ENCODE measurements at places on chromosomes 2 and 18.

GRCh38 chr2:118492335-118492734, 355.1 kb downstream of the EN1 start:
- no peak for DNase-seq

GRCh38 chr2:72718876-72719275, 107.0 kb downstream of the EXOC6B start:
- DNase-seq: no peak

- DNase-seq: no peak
Measured at GRCh38 chr18:58756148-58756547, 84.9 kb downstream of the MALT1 start.

GRCh38 chr2:195648787-195649186, 8.2 kb upstream of the SLC39A10 start:
- DNase-seq: no peak

GRCh38 chr2:25692143-25692542, 18.8 kb upstream of the DTNB start:
- no peak for DNase-seq

GRCh38 chr2:44952143-44952805, 10.8 kb downstream of the SIX3 start:
- DNase-seq: no peak

- peak; percentile 92 for DNase-seq
Measured at GRCh38 chr2:99662761-99663341, 173.0 kb upstream of the REV1 start.

- no peak for DNase-seq
Measured at GRCh38 chr2:67848551-67849285, 214.1 kb downstream of the C1D start.

GRCh38 chr2:72425996-72426395, 278.3 kb upstream of the CYP26B1 start:
- no peak for DNase-seq

GRCh38 chr2:172062402-172063004, 22.8 kb upstream of the DLX1 start:
- DNase-seq: no peak

- DNase-seq: no peak
Measured at GRCh38 chr2:238107525-238108422, 7.6 kb downstream of the ESPNL start.

- DNase-seq: no peak
Measured at GRCh38 chr2:152425765-152426727, 91.1 kb downstream of the FMNL2 start.

GRCh38 chr2:234100686-234101085, 50.2 kb downstream of the SPP2 start:
- DNase-seq: no peak

GRCh38 chr2:187453078-187453641, 5.1 kb upstream of the CALCRL start:
- peak; percentile 53 for DNase-seq

DNA sequence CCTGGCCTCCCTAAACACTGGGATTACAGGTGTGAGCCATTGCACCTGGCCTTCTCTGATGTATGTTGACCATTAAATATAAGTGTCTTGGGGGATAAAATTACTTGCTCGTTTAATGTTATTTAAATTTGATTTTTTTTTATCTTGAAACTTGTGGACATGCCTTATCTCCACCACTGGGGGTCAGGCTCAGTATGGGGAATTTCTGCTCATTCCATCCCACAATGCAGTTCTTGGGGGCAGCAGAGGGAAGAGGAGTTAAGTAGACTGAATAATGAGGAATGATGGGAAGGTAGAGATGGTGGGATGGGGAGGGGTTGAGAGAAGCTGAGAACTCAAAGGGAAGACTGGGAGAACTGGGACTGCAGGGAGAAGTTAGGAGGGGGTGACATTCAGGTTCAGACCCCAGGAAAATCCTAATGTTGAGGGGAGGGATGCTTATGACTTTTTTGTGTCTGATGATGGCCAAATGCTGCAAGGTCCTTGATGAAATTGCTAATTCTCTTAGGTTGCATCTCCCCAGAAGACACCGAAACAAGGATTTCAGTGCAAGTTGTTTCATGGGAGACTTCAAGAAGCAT, 174.2 kb downstream of the MIB1 start:
- no peak for DNase-seq

- DNase-seq: no peak
Measured at GRCh38 chr2:236712304-236712703, 142.7 kb downstream of the ACKR3 start.

DNA sequence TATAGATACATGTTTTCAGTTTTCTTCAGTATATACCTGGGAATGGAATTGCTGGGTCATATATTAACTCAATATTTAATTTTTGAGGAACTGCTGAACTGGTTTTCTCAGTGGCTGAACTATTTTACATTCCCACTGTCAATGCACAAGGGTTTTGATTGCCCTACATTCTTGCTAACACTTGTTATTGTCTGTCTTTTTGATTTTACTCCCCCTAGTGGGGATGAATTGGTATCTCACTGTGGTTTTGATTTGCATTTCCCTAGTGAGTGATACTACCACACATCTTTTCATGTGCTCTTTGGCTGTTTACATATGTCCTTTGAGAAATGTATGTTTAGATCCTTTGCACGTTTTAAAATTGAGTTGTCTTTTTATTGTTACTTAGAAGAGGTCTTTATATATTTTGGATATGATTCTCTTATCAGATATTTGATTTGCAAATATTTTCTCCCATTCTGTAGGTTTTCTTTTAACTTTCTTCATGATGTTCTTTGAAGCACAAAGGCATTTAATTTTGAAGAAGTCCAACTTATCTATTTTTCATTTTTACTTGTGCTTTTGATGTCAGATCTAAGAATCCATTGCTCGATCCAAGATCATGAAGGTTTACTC, 36.2 kb downstream of the ASB1 start:
- DNase-seq: peak; percentile 21

DNA sequence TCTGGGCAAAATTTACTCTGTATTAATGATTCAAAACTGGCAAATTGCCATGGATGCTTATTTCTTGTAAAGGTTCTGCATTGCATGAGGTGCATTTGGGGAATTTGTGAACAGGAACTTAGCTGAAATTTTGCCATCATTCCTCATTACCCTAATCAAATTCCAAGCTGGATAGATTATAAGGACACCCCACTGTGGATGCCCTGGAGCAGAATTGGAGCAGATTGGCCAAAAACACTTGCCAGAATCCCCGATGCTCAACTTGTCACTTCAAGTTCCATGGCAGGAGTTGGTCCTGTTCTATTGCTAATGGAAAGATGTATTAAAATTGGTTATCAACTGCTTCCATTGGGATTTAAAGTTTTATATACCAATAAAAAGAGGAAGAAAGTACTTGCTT, 237.9 kb downstream of the CCDC102B start:
- peak; percentile 65 for DNase-seq

DNA sequence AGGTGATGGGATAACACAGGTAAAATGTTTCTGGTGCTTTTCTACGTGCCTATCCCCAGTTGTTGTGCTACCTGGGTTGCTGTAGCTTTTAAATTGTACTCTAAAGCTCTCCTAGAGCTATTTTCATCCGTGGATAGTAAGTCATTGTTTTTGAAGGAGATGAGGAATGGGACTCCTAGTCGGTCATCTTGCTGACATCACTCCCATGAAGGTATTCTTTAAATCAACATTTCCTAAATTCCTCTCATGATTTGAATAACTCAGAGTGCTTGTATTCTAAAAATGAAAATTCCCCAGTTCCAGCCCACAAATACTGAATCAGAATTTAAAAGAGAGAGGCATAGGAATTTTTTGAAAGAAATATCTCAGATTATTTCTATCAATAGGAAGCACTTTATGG, 44.3 kb downstream of the CCDC148 start:
- no peak for DNase-seq

DNA sequence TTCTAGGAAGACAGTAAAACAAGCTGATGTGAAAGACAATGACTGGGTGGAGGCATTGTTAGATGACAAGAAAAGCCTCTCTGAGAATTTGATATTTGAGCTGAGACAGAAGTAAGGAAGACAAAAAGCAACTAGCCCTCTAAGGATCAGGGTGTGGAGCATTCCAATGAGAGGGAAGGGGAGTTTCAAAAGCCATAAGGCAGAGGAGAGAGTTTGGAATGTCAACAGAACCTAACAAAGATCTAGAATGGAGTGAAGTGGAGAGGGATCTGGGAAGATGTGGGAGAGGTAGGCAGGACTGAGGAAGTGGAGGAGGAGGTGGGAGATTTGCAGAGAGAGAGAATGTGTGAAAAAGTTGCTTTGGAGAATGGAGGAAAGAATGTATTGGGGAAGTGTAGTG, 17.3 kb upstream of the ASXL2 start:
- no peak for DNase-seq

GRCh38 chr2:37563375-37564015, 107.9 kb downstream of the CDC42EP3 start:
- no peak for DNase-seq
